Psoas muscle (tissue), 8 donors: ENCODE measurements at places on chromosomes 3 and 15. TPM values are rescaled to one million over a fixed set of nuclear protein-coding genes. Genes with fewer than 3 reads are reported as not detected.

ILDR1 gene
- total RNA-seq, result not detected

PRTG gene
- total RNA-seq, result 1.1 TPM

CHRM5 gene
- total RNA-seq, result not detected

TMEM40 gene
- 3.0 TPM for total RNA-seq

KY gene
- 6.7 TPM for total RNA-seq

GRCh38 chr3:60737633-60738399, 513.4 kb downstream of the FHIT start:
- no peaks in the 10 kb centered on the region for H3K36me3 ChIP-seq
- no peak overlapping the region for H3K27ac ChIP-seq
- H3K4me3 ChIP-seq, result no peak overlapping the region
- no peak for DNase-seq

- H3K27me3 ChIP-seq, result no peaks in the 10 kb centered on the region
- H3K27ac ChIP-seq, result no peak overlapping the region
- H3K36me3 ChIP-seq, result no peaks in the 10 kb centered on the region
- H3K4me1 ChIP-seq, result no peaks in the 10 kb centered on the region
These were observed 275.0 kb upstream of the CHRM5 start for GRCh38 chr15:33693166-33693800.

- H3K27ac ChIP-seq, result peak overlapping the region; percentile 41
- DNase-seq, result no peak
- no peaks in the 10 kb centered on the region for H3K27me3 ChIP-seq
- no peaks in the 10 kb centered on the region for H3K36me3 ChIP-seq
These were observed 36.8 kb downstream of the ADCY5 start for GRCh38 chr3:123412076-123412475.

DNA sequence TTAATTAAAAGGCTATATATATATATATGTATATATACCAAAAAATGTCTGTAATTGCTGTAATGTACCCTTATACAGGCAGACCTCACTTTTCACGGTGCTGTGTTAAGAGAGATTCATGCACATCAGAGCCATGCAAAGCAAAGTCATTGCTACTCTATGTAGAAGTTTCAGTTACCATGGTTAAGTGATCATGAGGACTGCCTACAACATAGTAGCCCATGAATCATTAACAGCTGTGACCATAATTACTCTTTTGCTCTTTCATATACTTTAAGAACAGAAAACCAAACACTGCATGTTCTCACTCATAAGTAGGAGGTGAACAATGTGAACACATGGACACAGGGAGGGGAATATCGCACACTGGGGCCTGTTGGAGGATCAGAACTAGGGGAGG, 225.3 kb upstream of the EPHA3 start:
- no peak overlapping the region for H3K4me3 ChIP-seq
- no peak for DNase-seq
- H3K36me3 ChIP-seq, result no peaks in the 10 kb centered on the region
- no peaks in the 10 kb centered on the region for H3K4me1 ChIP-seq

GRCh38 chr3:57715686-57716085, 22.8 kb upstream of the DENND6A start:
- DNase-seq, result no peak
- no peaks in the 10 kb centered on the region for H3K27me3 ChIP-seq
- H3K4me1 ChIP-seq, result no peaks in the 10 kb centered on the region
- no peaks in the 10 kb centered on the region for H3K36me3 ChIP-seq

DNA sequence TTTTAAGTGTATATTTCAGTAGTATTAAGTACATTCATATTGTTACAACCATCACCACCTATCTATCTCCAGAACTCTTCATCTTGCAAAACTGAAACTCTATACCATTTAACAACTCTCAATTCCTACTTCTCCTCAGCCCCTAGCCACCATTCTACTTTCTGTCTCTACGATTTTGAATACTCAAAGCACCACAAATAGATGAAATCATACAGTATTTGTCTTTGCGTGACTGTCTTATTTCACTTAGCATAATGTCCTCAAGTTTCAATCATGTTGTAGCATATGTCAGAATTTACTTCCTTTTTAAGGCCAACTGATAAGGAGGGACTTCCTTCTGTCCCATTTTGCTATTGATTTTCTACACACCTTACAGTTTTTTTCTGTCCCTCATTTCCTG, 593.3 kb downstream of the FHIT start:
- no peak overlapping the region for H3K4me3 ChIP-seq
- H3K4me1 ChIP-seq, result no peaks in the 10 kb centered on the region
- no peaks in the 10 kb centered on the region for H3K36me3 ChIP-seq
- no peak for DNase-seq

GRCh38 chr3:50356553-50356952, 2.8 kb downstream of the TMEM115 start:
- no peaks in the 10 kb centered on the region for H3K27me3 ChIP-seq
- H3K27ac ChIP-seq, result peak overlapping the region; percentile 95
- H3K4me3 ChIP-seq, result peak overlapping the region; percentile 82
- peaks cover 47% of the 10 kb centered on the region for H3K36me3 ChIP-seq

DNA sequence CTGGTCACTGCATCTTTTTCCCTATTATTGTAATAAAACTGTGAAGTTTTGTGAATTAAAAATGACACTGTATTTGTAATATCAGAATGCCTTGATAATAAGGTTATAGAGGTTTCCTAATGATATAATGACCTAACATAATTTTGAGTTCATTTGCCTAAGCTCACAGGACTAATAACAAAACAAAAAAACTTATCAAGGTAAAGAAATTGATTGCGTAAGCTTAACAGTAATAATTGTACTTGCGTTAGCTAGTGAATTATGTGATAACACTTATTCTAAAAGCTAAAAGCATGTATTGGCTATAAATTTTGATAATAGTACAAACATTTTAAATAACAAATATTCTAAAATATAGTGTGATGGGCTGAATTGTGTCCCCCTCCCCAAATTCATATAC, 112.6 kb downstream of the LEKR1 start:
- H3K4me1 ChIP-seq, result no peaks in the 10 kb centered on the region
- no peak overlapping the region for H3K4me3 ChIP-seq
- no peaks in the 10 kb centered on the region for H3K27me3 ChIP-seq

DNA sequence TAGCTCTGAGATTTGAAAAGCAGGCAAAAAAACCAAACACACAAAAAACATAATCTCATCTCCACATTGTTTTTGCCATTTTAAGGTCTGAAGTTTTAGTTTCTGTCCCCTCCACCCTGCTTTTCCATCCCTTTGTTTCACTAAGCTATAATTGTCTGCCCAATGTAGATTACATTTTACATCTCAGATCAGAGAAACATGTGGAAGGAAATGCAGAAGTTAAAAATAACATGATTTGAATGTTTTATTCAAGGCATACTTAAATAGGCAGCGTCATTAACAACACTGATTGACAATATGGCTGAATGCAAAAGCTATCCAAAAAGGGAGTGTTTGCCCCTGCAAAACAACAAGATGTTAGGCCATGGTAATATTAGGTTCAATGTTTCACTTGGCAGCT, 448.1 kb upstream of the ZNF385D start:
- peaks cover 2% of the 10 kb centered on the region for H3K27me3 ChIP-seq
- H3K4me3 ChIP-seq, result no peak overlapping the region
- H3K4me1 ChIP-seq, result no peaks in the 10 kb centered on the region
- DNase-seq, result no peak
